ENCODE measurements at places on chromosomes 5 and 9. TPM values are rescaled to one million over a fixed set of nuclear protein-coding genes. Genes with fewer than 3 reads are reported as not detected.
A peak's percentile ranks its signal among the peaks of the same experiment; 100 is the strongest.

The ACO1 gene
- 15.7 TPM for total RNA-seq

The WDR38 gene
- not detected for total RNA-seq

The NOXA1 gene
- 0.72 TPM for total RNA-seq

The PARP8 gene
- total RNA-seq = 42.9 TPM

The PAIP2 gene
- 110 TPM for total RNA-seq

The SLC4A9 gene
- not detected for total RNA-seq

DNA sequence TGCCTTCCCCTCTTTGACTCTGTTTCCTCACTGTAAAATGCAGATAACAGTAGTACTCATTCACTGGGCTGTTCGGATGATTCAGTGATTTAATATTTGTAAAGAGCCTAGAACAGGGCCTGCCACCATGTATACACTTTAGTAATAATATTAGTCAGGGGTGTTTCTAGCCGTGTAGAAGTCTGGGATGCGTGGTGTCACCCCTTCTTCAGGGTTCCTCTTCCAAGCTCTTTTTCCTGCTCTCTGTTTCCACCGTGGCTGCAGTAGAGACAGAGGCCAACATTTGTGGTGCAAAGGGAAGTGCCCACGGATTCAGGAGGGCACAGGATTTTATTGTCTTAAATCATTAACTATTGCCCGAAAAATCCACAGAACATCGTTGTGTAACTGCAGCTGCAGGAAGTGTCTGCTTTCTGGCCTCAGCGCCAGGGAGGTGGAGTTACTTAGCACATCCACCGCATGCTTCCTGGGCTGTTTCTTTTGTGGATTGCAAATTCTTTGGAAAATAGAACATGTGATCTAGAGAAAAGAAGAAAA is 61.7 kb downstream of the TRIO start:
- DNase-seq = no peak
- no peak overlapping the region for H3K4me3 ChIP-seq
- H3K36me3 ChIP-seq = no peaks in the 10 kb centered on the region
- peaks cover 4% of the 10 kb centered on the region for H3K4me1 ChIP-seq
- no peak overlapping the region for H3K27ac ChIP-seq
- H3K27me3 ChIP-seq = peaks cover 9% of the 10 kb centered on the region

DNA sequence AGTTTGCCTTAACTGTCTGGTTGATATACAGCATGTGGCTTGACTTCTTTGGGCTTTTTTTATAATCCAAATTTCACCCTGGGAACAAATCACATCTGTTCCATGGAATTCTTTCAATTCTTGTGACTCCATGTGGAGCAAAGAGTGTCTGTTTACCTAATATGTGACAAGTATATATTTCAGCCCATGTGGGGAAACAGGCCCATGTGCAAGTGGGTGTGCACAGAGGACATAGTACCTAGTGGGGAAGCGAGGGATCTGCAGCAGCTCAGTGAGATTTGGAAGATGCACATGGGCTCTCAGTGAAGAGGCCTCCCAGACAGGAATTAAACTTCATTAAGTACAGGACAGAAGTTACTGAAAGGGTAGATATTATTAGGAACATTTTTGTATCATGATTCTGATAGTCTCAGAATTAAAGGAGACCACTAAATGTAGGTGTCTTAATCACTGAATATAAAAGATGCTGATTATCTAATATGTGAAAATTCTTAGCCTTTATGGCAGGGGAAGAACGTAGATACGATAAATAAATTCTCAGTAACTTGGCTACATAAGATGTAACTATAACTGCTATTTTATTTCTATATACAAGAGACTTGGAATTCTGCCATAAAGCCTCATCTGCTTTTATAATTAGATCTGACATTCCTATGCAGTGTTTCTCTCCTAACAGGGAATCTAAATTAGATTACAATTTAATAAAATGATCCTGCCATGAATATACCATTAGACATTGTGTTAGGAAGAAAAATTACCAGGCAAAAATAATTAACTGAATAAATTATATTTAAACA is 181.2 kb downstream of the SLC12A2 start:
- no peak overlapping the region for H3K27ac ChIP-seq
- no peak overlapping the region for H3K4me3 ChIP-seq
- H3K27me3 ChIP-seq = peaks cover 3% of the 10 kb centered on the region
- H3K4me1 ChIP-seq = no peaks in the 10 kb centered on the region

GRCh38 chr5:17094830-17095229 is 122.6 kb upstream of the BASP1 start:
- H3K27ac ChIP-seq = no peak overlapping the region
- H3K4me1 ChIP-seq = no peaks in the 10 kb centered on the region
- no peaks in the 10 kb centered on the region for H3K36me3 ChIP-seq
- H3K4me3 ChIP-seq = no peak overlapping the region

DNA sequence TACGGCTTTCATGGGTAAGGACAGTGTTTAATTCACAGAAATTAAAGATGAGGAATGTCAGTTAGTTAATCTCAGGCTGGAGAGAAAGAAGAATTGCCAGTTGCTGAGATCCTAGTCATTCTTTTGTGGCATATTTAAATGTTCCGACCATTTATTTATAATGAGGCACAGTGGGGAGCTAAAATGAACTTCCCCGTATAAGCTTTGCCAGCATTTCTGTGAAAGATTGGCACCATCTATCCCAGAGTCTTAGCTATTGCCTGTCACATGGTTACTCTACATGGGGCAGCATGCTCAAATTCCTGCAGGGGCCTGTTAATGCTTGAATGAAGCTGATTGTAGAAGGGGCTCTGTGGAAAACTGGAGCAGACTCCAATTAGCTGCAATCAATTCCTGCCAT is 314.1 kb downstream of the PRELID2 start:
- H3K4me1 ChIP-seq = no peaks in the 10 kb centered on the region
- H3K27ac ChIP-seq = no peak overlapping the region
- H3K4me3 ChIP-seq = no peak overlapping the region
- no peak for DNase-seq
- no peaks in the 10 kb centered on the region for H3K36me3 ChIP-seq

- H3K27me3 ChIP-seq = no peaks in the 10 kb centered on the region
- H3K4me3 ChIP-seq = no peak overlapping the region
- no peak overlapping the region for H3K27ac ChIP-seq
- peaks cover 27% of the 10 kb centered on the region for H3K4me1 ChIP-seq
- no peak for DNase-seq
These were observed 33.1 kb downstream of the SPIN1 start for GRCh38 chr9:88421348-88421747.

GRCh38 chr5:67010684-67011409 is 185.8 kb downstream of the CD180 start:
- H3K27ac ChIP-seq = peak overlapping the region; percentile 9
- DNase-seq = no peak
- no peaks in the 10 kb centered on the region for H3K27me3 ChIP-seq
- H3K4me3 ChIP-seq = no peak overlapping the region
- H3K4me1 ChIP-seq = peaks cover 82% of the 10 kb centered on the region

DNA sequence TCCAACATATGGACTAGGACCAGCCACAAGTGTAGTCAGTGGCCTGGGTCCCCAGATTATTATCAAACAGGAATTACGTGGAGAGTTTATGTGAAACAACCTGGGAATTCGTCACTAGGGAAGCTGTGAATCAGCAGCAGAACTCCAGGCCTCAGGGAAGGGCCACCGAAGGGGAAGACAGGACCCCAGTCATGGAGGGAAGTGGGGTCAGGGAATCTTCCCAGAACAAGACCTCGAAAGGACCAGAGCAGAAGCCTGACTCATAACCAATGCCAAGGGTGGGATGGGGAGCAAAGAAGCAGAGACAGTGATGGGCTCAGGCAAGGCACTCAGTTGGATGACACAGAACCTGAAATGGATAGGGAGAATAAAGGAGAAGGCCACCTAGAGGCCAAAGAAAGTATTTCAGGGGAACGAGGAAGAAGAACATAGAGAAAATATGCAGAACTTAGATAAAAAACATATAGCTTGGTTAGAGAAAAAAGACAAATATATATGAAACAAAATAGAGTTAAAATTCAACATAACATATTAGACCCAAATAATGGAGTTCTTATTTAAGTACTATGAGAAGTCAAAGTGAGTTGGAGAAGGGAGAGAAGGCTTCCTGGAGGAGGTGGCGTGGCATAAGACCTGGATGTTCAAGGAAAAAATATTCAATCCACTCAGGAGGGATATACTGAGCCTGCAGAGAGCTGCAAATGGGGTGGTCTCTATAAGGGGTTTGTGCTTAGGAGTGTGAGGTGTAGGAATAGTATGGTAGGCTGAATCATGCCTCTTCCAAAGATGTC is 66.7 kb upstream of the CAST start:
- no peaks in the 10 kb centered on the region for H3K36me3 ChIP-seq
- no peak overlapping the region for H3K4me3 ChIP-seq
- no peak overlapping the region for H3K27ac ChIP-seq
- peaks cover 10% of the 10 kb centered on the region for H3K27me3 ChIP-seq

GRCh38 chr9:105608721-105609598 is 51.0 kb downstream of the FKTN start:
- no peak for DNase-seq
- H3K4me1 ChIP-seq = no peaks in the 10 kb centered on the region
- peaks cover 17% of the 10 kb centered on the region for H3K36me3 ChIP-seq
- H3K27ac ChIP-seq = no peak overlapping the region
- no peak overlapping the region for H3K4me3 ChIP-seq

GRCh38 chr5:79886925-79887655 is 104.0 kb downstream of the MTX3 start:
- no peak overlapping the region for H3K4me3 ChIP-seq
- H3K4me1 ChIP-seq = no peaks in the 10 kb centered on the region
- no peak for DNase-seq
- no peak overlapping the region for H3K27ac ChIP-seq

GRCh38 chr5:127061956-127062355 is 11.3 kb downstream of the C5orf63 start:
- peaks cover 9% of the 10 kb centered on the region for H3K4me1 ChIP-seq
- no peak overlapping the region for H3K4me3 ChIP-seq
- no peaks in the 10 kb centered on the region for H3K27me3 ChIP-seq

DNA sequence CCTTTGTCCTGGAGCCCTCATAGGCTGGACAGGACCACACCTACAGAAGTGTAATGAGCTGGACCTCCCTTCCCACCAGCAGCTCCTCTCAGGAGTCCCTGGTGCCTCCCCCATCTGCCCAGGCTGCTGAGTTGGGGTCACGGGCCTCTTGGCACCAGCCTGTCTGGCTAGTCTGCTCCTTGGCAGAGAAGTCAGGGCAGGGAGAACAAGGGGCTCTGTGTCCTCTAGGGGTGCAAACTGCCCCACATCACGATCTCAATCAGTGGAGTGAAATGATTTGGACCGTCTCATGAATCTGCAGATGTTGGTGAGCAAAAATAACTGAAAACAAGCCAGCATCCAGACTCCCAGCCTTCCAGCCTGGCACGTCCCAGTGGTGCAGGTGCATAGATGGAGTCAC is 14.9 kb upstream of the GFPT2 start:
- no peak overlapping the region for H3K27ac ChIP-seq
- H3K27me3 ChIP-seq = no peaks in the 10 kb centered on the region
- no peaks in the 10 kb centered on the region for H3K36me3 ChIP-seq

DNA sequence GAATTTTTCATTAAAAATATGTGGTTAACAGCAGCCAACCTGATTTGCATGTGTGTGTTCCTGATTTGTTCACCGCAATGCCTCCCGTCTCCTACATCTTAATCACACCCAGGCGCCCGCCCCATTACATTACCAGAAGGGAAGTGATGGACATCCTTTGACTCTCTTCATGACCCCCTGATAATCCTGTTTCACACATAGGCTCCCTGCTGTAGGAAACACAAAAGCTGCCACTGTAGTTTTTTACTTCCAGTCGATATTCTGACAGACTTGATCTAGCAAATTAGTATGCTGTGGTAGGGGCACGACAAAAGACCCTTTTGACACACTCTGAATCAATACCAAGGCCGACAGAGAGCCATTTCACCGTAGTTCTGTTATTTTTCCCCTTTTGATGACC is 287.8 kb upstream of the ISL1 start:
- no peak overlapping the region for H3K4me3 ChIP-seq
- DNase-seq = no peak
- no peaks in the 10 kb centered on the region for H3K27me3 ChIP-seq
- no peaks in the 10 kb centered on the region for H3K36me3 ChIP-seq

DNA sequence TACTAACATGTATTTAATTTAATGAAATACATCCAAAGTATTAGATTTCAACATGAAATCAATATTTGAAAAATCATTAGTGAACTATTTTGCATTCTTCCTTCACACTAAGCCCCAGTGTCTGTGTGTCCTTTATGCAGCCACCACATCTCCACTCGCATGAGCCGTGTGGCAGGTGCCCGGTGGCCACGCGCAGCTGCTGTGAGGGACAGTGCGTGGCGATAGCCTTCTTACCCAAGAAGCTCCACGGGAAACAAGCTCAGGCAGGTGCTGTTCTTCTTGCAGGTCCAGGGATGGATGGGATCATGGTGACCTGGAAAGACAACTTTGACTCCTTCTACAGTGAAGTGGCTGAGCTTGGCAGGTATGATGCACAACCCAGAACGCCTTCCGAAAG is 79.3 kb upstream of the OTULINL start:
- H3K27ac ChIP-seq = no peak overlapping the region
- H3K4me3 ChIP-seq = no peak overlapping the region
- H3K27me3 ChIP-seq = no peaks in the 10 kb centered on the region
- H3K4me1 ChIP-seq = no peaks in the 10 kb centered on the region
- H3K36me3 ChIP-seq = no peaks in the 10 kb centered on the region

DNA sequence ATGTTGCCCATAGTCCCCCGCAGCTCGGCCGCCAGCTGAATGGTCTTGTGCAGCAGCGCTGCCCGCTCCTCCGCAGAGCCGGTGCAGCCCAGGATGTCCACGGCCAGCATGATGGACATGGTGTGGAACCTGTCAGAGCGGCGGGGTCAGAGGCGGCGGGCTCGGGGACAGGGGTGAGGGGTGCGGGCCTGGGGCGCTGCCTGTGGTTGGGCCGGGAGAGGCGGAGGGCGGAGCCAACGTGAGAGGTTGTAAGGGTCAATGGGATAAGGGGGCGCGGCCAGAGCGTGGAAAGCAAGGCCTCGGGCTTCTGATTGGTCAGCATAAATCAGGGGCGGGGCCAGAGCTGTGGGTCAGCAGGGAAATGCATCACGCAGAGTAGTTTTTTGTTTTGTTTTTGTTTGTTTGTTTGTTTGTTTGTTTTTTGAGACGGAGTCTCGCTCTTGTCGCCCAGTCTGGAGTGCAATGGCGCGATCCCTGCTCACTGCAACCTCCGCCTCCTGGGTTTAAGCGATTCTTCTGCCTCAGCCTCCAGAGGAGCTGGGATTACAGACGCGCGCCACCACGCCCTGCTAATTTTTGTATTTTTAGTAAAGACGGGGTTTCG is 6.8 kb upstream of the TOR2A start:
- H3K4me3 ChIP-seq = no peak overlapping the region
- peaks cover 17% of the 10 kb centered on the region for H3K36me3 ChIP-seq
- no peak overlapping the region for H3K27ac ChIP-seq

- H3K4me1 ChIP-seq = no peaks in the 10 kb centered on the region
- DNase-seq = no peak
- H3K36me3 ChIP-seq = no peaks in the 10 kb centered on the region
- H3K4me3 ChIP-seq = no peak overlapping the region
These were observed 247.5 kb downstream of the TMEM161B start for GRCh38 chr5:88021141-88021540.

DNA sequence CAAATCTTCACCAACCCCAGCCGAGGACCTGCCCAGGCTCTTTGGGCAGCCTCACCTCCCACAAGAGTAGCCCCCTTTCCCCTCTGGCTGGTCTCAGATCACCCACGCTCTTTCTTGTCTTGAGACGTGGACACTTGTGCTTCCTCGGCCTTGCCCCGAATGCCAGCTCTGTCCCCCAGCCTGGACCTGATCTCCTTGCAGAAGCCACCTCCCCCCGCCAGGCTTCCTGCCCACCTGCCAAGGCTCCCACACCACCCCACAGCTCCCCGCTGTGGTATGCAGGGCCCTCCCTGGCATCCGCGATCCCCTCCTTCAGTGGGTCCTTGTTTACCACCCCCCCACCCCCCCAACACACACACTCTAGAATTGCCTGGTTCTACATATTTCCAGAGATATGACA is 133.7 kb downstream of the ROR2 start:
- H3K27me3 ChIP-seq = no peaks in the 10 kb centered on the region
- no peak overlapping the region for H3K4me3 ChIP-seq
- no peaks in the 10 kb centered on the region for H3K4me1 ChIP-seq
- no peak overlapping the region for H3K27ac ChIP-seq
